ENCODE measurements at places on chromosomes 4 and X.

- no peak for DNase-seq
Measured at GRCh38 chr4:42817913-42818312, 74.6 kb upstream of the GRXCR1 start.

- no peak for DNase-seq
Measured at GRCh38 chr4:124331781-124332180, 380.8 kb downstream of the ANKRD50 start.

DNA sequence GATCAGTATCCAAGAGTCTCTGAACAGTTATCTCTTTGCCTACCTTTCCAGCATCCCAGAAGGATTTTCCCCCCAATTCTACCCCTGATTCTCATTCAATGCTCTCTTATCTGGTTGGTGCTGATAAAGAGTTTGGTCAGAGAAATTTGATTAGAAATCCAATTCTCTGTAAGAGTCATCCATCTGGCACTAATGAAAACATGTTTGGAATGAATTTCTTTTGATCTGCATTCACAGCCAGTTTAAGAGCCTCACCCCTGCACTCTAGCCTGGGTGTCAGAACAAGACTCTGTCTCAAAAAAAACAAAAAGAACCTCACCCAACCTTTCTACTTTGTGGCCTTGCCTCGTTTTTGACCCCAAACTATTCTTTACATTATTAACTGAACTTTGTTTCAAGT, 122.1 kb downstream of the MANBA start:
- DNase-seq: no peak

- no peak for DNase-seq
Measured at GRCh38 chr4:4627111-4627510, 85.3 kb upstream of the STX18 start.

DNA sequence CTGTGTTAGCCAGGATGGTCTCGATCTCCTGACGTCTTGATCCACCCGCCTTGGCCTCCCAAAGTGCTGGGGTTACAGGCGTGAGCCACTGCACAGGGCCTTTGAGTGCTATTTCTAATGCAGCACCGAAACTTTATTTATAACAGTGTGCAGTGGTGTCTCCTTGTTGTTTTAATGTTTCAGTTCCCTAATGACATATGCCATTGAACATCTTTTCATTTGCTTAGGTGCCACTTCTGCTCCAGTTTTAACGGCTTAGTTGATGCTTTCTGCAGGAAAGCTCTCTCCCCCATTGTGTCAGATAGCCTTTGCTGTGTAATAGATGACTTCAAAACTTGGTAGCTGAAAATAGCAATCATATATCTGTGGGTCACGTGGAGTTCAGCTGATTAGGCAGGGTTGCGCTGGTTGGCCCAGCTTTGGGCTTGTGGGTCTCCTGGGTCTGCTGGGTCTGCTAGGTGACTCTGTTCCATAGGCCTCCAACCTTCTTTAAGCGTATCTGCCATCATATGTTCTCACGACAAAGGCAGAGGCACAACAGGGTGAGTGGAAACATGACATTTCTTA, 76.4 kb upstream of the SHISA3 start:
- no peak for DNase-seq

DNA sequence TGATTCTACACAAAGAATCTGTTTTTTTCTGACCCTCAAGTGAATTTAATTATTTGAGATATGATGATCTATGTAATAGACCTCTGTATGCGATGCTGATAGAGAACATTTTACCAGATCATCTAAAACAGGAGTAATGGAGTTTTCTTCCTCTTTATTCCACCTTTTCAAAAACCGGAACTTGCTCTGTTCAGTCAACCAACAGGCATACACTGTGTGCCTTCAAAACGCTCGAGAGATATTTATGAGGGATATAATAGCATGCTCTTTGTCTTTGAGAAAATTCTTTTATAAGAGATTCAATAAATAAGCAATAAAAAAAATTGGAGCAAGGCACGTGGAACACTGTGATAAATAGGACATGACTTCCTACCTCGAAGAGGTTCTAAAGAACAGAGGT, 2.0 kb downstream of the NYX start:
- no peak for DNase-seq

GRCh38 chrX:48025561-48025960, 18.8 kb downstream of the SPACA5 start:
- peak; percentile 22 for DNase-seq

- no peak for DNase-seq
Measured at GRCh38 chr4:152894673-152895072, 41.5 kb upstream of the FHDC1 start.

GRCh38 chr4:167100120-167100519, 134.2 kb downstream of the SPOCK3 start:
- DNase-seq: no peak

DNA sequence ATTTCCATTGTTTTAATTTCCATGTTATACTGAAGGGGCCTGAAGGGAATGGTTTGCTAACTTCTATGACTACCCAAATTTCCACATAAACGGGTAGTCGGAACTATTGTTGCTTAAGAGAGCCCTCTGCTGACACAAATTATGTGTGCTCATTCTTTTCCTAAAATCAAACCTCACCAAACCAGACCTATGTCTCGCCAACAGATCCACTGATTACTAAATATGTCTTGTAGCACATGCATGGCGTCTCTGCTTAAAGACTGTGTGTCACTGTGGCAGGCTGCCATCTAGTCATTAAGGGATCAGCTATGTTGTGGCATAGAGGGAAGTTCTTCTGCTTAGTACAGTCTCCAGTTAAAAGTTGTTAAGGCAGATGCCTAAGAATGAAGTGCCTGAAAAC, 25.1 kb downstream of the PIR start:
- DNase-seq: no peak

DNA sequence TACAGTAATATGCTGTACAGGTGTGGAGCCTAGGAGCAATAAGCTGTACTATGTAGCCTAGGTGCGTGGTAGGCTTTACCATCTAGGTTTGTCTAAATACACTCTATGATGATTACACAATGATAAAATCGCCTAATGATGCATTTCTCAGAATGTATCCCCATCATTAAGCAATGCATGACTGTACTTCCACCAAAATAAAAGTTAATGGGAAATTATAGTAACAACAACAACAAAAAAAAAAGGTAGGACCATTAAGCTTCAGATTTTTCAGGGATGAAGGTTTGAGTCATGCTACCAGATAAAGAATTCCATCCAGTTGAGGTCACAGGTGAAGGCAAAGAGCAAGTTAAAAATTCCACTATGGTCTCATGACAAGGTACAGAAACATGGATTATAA, 68.2 kb downstream of the MAGEA10 start:
- no peak for DNase-seq

DNA sequence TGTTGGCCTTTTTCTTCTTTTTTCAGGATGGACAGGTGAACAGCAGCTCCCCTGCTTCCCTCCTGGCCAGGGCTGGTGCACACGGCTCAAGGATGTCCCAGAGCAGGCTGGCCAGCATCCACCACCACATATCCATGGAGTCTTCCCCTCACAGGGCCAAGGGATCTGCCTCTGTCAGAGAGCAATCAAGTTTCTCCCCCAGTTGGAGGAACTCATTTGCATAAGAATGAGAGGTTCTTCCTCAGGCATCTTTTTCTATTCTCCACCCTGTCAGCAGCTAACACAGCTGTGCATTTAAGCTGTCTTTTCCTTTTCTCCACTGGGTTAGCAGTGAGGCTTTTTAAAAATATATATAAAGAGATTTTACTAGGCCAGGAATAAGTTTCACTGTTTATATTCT, 143.8 kb downstream of the ANAPC10 start:
- no peak for DNase-seq

GRCh38 chr4:61473306-61473705, 273.2 kb downstream of the ADGRL3 start:
- DNase-seq: no peak

GRCh38 chr4:61638591-61638990, 438.5 kb downstream of the ADGRL3 start:
- DNase-seq: no peak

DNA sequence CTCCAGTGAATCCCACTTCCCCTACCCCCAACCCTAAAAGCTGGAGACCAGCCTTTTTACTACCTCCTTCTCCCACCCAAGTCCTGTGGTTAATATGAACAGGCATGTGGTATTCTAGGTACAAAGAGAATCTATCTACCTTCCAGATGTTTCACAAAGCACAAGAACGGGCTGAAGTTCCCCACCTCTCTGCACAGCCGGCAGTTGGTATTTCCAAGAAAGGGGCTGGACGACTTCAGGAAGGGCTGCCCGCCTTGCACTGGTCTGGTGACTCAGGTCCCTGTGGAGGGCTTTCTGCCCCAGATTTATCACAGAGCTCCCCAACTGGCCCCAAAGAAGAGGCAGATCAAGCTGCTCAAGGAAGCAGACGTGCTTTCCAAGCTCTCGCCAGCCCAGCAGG, 4.5 kb downstream of the FAM47E start:
- no peak for DNase-seq

DNA sequence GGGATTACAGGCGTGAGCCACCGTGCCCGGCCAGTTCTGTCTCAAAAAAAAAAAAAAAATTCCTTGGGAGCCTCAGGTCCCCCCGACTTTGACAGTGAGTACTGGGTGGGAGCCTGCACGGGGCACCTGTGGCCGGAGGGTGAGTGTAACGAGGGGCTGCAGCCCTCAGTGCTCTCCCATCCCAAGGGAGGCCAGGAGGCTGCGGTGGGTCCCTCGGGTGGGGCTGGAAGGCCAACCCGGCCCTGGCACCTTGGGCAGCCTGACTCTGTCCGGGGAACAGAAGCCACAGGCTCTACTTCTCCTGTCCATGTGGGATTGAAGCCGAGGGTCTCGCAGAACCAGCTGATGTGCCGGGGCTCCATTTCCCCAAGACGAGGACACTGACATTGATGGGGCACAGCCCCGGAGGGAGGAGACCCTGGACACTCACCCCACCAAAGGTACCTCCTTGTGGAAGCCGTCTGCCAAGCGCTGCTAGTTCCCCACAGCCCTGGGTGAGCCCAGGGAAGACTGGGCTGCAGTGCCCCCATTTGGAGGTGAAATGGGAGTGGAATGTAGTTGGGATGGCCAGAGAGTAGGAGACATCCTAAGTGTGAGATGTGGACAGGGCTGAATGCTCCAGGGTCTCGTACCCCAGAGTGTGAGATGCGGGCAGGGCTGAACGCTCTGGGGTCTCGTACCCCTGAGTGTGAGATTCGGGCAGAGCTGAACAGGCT, 2.3 kb upstream of the SLC26A1 start:
- no peak for DNase-seq

DNA sequence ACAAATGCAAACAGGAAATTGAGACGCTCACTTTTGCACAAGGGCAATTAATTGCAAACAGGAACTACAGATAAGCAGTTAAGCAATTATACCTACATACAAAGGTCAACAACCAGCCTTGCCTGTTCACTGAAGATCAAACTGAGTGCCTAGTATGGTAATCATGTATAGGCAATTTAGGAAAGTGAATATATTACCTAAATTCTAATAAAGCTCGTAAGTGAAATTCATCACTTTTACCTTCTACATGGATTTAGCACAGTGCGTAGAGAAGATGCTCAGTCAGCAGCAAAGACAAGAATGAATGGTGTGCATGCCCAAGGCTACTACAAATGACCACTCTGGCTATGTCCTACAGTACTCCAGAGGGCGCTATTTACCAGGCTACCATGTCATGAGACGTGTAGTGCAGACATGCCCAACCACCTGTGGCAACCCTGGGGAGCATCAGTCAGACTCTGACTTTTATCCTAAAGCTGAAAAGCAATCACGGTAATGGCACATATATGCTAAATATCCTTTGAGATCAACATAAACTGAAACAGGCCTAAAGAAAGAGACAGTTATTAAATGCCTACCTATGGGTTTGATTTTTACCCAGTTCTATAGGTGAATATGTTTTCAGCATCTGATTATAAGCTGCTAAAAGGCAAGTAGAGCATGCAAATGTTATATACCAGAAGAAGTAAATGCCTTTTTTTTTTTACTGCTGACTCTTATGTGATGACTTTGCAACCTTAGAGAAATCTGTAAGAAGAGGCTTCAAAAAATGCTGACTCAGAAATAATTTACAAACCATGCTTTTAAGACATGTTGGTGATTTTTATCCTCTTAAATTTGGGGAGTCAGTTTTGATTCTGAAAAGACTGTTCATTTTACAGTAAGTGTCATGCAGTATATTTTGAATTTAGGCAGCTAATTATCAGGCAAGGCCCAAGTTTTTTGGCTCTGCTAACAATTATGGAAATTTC, 178.0 kb downstream of the PPP3CA start:
- peak; percentile 37 for DNase-seq

GRCh38 chr4:55411621-55412020, 15.9 kb downstream of the TMEM165 start:
- no peak for DNase-seq

- DNase-seq: no peak
Measured at GRCh38 chrX:49282647-49283011, 13.0 kb downstream of the PPP1R3F start.

DNA sequence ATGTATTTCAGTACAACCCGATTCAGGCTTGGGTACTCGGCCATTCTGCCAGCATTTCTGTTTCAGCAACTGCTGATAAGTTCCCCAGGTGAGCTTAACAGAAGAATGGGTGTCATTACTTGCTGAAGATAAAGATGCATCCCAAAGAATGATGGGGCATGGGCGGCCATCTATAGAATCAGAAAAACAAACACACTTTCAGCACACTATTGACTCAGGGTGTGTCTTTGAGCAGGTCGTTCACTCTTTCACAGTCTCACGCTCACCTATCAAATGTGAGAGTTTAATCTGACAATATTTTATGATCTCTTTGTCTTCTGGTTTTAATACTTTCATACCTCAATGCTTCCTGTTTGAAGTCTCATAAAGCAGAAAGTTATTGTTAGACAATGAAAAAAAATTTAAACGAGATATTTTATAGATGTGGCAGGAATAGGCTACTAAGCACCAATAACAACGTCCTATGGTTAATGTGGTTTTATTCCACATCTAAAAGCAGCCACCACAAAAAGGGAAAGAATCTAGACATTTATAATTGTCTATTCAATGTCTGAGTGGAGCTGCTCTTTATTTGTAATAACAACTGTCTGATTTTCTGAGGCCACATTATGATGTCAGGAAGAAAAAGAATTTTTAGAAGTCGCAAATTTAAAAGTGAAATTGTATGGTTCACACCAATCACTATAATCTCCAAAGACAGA, 17.0 kb downstream of the GASK1B start:
- DNase-seq: no peak

GRCh38 chrX:6228720-6229119, at the start of gene NLGN4X:
Gene NLGN4X (minus strand): TSS chrX:6228867. CDS start chrX:6151466, 77,401 bp downstream.
- no peak for DNase-seq

DNA sequence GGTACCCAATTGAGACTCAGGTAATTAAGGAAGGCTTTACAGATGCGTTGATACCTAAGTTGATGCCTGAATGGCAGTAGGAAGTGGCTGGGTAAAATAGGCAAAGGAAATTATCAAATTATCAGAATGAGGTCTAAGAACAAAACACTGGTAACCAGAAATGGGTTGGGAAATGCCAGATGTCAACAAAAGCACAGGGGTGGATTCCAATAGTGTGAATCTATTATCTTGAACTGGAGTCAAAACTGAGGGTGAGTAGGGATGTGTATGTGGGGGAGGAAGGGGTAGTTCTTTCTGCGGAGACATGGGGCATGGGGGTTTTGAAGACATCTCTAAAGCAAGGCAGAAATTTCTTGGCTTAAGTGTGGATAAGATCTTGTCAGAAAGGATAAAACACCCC, 16.0 kb upstream of the SEPTIN6 start:
- no peak for DNase-seq
